IMR-90 (cell line): ENCODE measurements at places on chromosomes 13 and 19. TPM values are rescaled to one million over a fixed set of nuclear protein-coding genes. Genes with fewer than 3 reads are reported as not detected.
A peak's percentile ranks its signal among the peaks of the same experiment; 100 is the strongest.

The ZNF814 gene
- polyA plus RNA-seq, result 3.9 and 4.5 TPM in 2 replicates

The KLK14 gene
- not detected in 2 replicates for polyA plus RNA-seq

The ZNF320 gene
- 1.9 and 3.4 TPM in 2 replicates for polyA plus RNA-seq

The SLC10A2 gene
- polyA plus RNA-seq, result not detected in 2 replicates

The CPB2 gene
- polyA plus RNA-seq, result not detected in 2 replicates

The TLE6 gene
- 0.17 TPM in 1 of 2 replicates, not detected in the other for polyA plus RNA-seq

The UBE2L5 gene
- polyA plus RNA-seq, result not detected in 2 replicates

The PEAK3 gene
- 0.09 and 0.19 TPM in 2 replicates for polyA plus RNA-seq

The ETV2 gene
- 1.2 and 1.4 TPM in 2 replicates for polyA plus RNA-seq

The BEST2 gene
- polyA plus RNA-seq, result not detected in 2 replicates

The TMEM255B gene
- polyA plus RNA-seq, result 0.94 and 1.1 TPM in 2 replicates

The NDUFA7 gene
- 50.7 and 67.9 TPM in 2 replicates for polyA plus RNA-seq

The POU2F2 gene
- 5.0 and 6.6 TPM in 2 replicates for polyA plus RNA-seq

The TMEM238 gene
- polyA plus RNA-seq, result not detected in 2 replicates

The ICAM5 gene
- 23.9 and 26.5 TPM in 2 replicates for polyA plus RNA-seq

The KCTD4 gene
- polyA plus RNA-seq, result 0.40 and 0.53 TPM in 2 replicates

The LILRA1 gene
- not detected in 2 replicates for polyA plus RNA-seq

The DIRAS1 gene
- polyA plus RNA-seq, result 10.3 and 14.0 TPM in 2 replicates

The TEX29 gene
- polyA plus RNA-seq, result 0.29 and 0.46 TPM in 2 replicates

The TSKS gene
- polyA plus RNA-seq, result 0.10 TPM in 1 of 2 replicates, not detected in the other

The WTIP gene
- 30.3 and 30.7 TPM in 2 replicates for polyA plus RNA-seq

The LCP1 gene
- polyA plus RNA-seq, result not detected in 2 replicates

The SHANK1 gene
- polyA plus RNA-seq, result 6.7 and 7.6 TPM in 2 replicates

- peak; percentile 12 for DNase-seq
These were observed 74.8 kb downstream of the NALCN start for GRCh38 chr13:101341464-101341863.

DNA sequence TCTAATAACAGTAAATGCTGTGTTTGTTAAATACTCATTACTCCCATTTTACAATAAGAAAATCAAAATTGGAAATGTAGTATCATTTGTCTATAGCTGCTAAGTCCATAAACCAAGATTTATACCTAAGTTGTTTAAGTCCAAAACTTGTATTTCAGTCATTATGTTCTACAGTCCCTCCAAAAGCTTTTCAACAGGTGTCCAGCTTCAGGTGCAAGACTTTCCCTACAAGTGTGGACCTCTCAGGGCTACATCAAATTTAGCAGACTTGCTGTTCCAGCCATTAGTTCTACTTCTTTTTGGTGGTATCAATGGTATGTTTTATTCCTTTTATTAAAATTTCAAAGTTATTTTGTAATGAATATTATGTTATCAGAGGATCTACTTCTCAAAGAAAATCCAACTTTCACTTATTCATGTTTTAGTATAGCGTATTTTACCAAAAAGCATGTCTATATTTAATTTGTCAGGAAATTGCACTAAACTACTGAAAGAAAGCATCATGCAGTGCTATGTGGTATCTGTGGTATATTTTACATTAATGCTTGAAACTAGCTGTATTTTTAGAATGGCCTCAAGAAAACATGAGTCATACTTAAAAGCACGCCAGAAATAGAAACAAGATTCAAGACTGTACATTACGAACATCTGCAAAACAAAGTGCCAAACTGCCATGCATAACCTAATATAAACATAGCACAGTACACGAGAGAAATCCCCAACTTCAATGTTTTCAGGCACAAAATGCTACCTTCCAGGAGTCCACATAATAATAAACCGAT is 44.5 kb downstream of the VWA8 start:
- peak; percentile 95 for DNase-seq

- DNase-seq, result peak; percentile 45
These were observed 42.9 kb downstream of the WASF3 start for GRCh38 chr13:26600343-26600742.

GRCh38 chr13:111058796-111059506 is 56.2 kb upstream of the ARHGEF7 start:
- DNase-seq, result no peak

- DNase-seq, result no peak
These were observed 22.6 kb upstream of the NAPA start for GRCh38 chr19:47537493-47537892.

- no peak for DNase-seq
These were observed 3.7 kb downstream of the SLC25A42 start for GRCh38 chr19:19067276-19068072.

DNA sequence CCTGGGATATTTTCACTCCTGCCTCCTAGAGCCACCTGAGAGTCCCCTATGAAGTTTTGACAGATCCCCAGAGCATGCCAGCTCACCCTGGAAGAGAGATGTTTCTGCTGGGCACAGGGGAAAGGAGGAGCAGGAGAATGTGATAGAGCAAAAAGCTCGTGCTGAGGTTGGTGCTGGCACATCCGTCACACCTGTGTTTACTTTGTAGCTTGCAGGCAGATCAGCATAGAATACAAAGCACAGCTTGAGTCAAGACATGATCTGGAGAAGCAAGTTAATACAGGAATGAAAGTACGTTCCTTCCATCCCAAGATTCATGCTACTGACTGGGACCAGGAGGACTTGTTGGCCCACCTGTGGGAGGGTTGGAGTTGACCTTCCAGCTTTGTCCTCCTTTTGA is 46.1 kb downstream of the HSPH1 start:
- no peak for DNase-seq

- DNase-seq, result peak; percentile 68
These were observed 13.2 kb upstream of the LHFPL6 start for GRCh38 chr13:39616087-39616694.

DNA sequence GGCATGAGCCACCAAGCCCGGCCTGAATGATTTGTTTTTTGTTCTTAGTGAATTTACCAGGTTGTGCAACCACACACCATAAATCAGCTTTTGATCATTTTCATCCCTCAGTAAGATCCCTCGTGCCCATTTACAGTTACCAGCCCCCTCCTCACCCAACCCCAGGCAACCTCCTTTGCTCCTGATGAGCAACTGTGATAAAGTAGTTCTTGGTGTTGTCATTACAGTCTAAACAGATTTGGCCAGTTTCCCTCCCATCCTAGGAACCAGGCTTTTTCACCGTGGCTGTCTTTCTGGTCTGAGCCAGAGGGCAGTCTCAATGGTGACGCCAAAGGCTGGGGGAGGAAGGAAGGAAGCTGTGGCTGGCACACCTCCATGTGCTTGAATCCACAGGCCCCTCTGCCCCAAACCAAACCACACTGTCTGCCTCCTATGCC is 61.2 kb upstream of the WDFY2 start:
- DNase-seq, result peak; percentile 69

DNA sequence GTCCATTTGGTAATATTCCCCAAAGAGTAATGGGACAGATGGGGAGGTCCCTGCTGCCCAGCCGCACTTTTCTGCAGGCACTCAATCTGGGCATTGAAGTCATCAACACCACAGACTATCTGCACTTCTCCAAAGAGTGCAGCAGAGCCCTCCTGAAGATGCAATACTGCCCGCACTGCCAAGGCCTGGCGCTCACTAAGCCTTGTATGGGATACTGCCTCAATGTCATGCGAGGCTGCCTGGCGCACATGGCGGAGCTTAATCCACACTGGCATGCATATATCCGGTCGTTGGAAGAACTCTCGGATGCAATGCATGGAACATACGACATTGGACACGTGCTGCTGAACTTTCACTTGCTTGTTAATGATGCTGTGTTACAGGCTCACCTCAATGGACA is 295.0 kb downstream of the GPC5 start:
- DNase-seq, result no peak

- no peak for DNase-seq
These were observed 1141.0 kb upstream of the PRR20A start for GRCh38 chr13:55999709-56000108.

GRCh38 chr19:18130523-18131242 is 22.3 kb upstream of the PIK3R2 start:
- DNase-seq, result no peak

DNA sequence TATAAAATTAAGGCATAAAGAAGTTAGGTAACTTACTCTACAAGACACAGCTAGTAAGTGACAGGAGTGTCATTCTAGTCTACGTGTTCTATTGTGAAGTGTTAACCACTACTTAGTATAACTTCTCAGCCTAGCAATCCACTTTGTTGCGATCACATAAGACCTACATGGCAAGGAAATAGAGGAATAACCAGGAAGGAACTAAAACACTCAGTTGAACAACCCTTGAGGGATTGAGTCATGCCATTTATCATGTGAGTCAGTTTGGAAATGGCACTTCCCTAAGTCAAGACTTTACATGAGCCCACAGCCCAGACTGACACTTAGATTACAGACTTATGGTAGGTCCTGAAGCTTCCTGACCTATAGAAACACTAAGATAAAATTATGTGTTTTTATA is 279.5 kb upstream of the PCDH20 start:
- DNase-seq, result no peak

- peak; percentile 15 for DNase-seq
These were observed 752 bp upstream of the EDNRB start for GRCh38 chr13:77919246-77919920.

- DNase-seq, result no peak
These were observed 54.1 kb downstream of the SLC7A1 start for GRCh38 chr13:29541400-29541799.

- DNase-seq, result no peak
These were observed 8.7 kb downstream of the IFNL1 start for GRCh38 chr19:39304701-39305571.

GRCh38 chr13:51811046-51811445 is 7.1 kb upstream of the DHRS12 start:
- DNase-seq, result no peak

DNA sequence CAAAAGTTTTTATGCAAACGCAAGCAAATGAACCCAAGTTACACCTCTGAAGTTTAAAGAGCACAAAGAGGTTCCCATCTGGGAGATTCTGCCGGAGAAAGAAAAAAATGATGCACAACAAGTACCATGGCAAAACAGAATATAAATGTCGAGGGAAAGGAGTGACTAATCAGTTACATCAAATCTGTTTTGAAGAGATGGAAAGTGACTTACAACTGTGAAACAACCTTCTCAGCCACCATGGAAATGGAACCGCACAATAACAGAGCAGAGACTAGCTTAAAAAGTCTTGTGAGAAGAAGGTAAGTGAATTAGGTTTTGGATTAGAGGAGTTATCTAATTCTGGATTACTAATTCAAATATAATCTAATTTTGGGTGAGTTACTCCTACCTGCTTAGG is 2.4 kb downstream of the HSPH1 start:
- peak; percentile 7 for DNase-seq

DNA sequence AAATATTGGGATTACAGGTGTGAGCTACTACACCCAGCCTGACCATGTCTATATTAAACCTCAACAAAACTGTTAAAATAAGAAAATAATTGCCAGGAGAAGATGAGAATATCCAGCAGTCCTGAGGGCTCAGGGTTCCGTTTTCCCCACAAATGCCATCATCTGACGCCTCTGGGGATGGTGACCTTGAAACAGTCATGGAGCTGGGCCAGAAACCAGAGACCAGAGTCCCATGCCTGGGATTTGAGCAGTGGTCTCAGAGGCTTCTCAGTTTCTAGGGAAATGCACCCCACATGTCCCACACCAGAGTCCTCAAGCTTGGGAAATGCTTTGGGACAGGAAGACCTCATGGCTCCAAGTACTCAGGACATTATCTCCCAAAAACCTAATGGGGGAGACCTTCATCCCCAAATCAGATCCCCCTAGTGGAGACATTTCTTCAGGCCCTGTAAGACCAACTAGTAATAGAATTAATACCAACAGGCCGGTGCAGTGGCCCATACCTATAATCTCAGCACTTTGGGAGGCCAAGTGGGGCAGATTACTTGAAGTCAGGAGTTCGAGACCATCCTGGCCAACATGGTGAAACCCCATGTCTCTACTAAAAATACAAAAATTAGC is 2.9 kb upstream of the MAP1S start:
- no peak for DNase-seq

- no peak for DNase-seq
These were observed 31.4 kb downstream of the LHFPL6 start for GRCh38 chr13:39571502-39572092.

DNA sequence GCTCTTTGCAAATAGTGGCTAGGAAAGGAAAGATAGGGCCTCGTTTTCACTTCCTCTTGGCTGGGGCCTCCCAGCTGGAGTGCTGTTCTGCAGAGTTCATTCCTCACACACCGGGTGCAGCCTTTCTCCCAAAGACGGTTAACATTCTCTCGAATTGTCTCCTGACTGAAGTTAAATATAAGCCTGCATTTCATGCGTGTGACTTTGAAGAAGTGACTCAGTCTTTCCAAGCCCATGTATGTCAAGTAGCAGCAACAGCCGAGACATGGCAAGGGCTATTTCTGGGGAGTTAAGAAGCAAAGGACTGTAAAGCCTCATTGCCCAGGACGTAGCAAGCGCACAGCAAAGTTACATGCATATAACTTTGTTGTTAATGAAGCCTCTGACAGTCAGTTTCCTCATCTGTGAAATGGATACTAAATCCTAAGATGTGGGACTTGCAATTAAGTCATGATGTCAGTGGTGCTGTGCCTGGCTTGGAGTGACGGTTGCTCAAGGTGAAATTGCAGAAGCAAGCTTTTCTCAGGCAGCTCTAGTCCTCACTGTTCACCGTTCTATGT is 502.4 kb downstream of the MYO16 start:
- DNase-seq, result peak; percentile 21

GRCh38 chr13:107675847-107676550 is 539.3 kb downstream of the LIG4 start:
- no peak for DNase-seq

GRCh38 chr19:10603084-10603872 is 16.2 kb upstream of the AP1M2 start:
- DNase-seq, result no peak

GRCh38 chr19:5285955-5286354 is 54.7 kb downstream of the PTPRS start:
- no peak for DNase-seq

- peak; percentile 26 for DNase-seq
These were observed 8.4 kb upstream of the HTR2A start for GRCh38 chr13:46905249-46905648.

GRCh38 chr13:35478271-35479037 is 2.0 kb upstream of the MAB21L1 start:
- no peak for DNase-seq

DNA sequence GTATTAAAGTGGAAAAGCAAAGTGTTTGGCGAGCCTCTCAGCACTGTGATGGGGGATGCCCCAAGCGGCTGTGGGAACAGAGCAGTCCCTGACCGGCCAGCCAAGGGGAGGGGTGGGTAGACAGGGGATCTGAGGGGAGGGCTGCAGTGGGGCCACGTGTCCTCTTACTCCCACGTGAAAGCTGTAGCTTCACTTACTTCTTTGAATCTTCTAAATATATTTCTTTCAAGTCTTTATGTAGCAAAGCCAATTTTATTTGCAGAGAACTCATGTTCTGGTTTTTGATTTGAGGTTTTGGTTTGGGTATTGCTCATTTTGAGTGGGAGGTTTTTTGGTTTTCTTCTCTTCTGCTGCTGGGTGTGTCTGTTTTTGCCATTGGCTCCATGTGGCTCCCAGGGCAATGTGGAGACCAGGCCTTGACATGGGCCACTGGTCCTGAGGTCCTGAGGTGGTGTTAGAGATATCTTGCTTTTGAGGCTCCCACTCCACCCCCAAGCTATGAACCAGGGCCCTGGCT is 17.7 kb upstream of the OVOL3 start:
- DNase-seq, result no peak

- no peak for DNase-seq
These were observed 64.0 kb downstream of the RXFP2 start for GRCh38 chr13:31803311-31803710.

GRCh38 chr13:99978799-99979452 is 2.7 kb upstream of the ZIC2 start:
- DNase-seq, result no peak

- DNase-seq, result peak; percentile 49
These were observed 1.8 kb upstream of the APOE start for GRCh38 chr19:44903602-44904425.

GRCh38 chr13:27233964-27234363 is 17.4 kb upstream of the RPL21 start:
- DNase-seq, result no peak

- no peak for DNase-seq
These were observed 21.9 kb upstream of the USP12 start for GRCh38 chr13:27193496-27193895.
